Kasumi-1 (cell line): ENCODE measurements at places on chromosomes 3 and 15.
A peak's percentile ranks its signal among the peaks of the same experiment; 100 is the strongest.

GRCh38 chr3:12395349-12396012, 88.8 kb upstream of the TSEN2 start:
- no peak for DNase-seq

DNA sequence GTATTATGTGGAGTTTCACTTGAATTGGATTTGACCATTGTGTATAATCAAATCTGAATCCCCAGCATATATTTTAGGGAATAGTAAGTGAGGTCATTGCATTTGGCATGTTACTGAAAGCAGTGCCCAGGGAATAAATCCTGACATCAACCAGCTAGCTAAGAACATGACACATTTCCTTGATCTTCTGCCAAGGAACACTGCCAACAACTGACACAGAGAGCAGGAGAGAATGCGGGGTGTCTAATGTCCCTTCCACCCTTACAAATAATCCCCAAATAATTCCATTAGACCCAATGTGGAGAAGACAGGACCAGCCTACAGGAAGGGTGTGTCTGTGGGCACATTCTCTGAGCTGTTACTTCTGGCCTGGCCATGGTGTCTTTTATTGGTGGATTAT, 30.6 kb upstream of the UBE3A start:
- DNase-seq = no peak

DNA sequence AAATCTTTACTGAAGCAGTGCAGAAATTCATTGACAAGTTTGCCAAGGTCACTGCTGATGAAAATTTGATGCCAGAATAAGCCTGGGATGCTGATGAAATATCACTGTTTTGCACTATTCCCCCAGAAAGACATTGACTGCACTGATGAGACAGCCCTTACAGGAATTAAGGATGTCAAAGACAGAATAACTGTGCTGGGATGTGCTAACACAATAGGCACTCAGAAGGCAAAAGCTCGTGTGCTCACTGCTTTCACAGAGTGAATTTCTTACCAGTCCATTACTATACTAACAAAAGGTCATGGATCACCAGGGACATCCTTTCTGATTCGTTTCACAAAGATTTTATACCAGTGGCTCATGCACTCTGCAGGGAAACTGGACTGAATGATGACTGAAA, 69.4 kb downstream of the MCF2L2 start:
- DNase-seq = no peak

DNA sequence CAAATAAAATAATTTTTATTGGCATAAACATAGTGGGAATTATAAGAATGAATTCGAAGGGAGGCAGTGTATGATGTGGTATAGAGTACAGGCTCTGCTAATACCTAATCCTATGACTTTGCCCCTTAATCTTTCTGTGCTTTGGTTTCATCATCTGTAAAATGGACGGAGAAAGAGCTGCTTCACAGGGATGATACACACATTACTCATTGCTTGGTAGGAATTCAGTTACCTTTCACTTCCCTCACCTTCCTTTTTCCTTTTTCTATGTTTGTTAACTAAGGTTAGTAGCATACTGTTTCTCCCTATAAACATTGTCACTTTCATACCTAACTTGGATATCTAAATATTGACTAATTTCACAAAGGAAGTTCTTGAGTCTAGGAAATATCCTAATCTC, 36.2 kb downstream of the LEKR1 start:
- no peak for DNase-seq

- no peak for DNase-seq
Observed at GRCh38 chr3:133820129-133820528, 14.5 kb downstream of the SRPRB start.

- DNase-seq = no peak
Observed at GRCh38 chr15:63407612-63408011, 26.0 kb upstream of the CA12 start.

DNA sequence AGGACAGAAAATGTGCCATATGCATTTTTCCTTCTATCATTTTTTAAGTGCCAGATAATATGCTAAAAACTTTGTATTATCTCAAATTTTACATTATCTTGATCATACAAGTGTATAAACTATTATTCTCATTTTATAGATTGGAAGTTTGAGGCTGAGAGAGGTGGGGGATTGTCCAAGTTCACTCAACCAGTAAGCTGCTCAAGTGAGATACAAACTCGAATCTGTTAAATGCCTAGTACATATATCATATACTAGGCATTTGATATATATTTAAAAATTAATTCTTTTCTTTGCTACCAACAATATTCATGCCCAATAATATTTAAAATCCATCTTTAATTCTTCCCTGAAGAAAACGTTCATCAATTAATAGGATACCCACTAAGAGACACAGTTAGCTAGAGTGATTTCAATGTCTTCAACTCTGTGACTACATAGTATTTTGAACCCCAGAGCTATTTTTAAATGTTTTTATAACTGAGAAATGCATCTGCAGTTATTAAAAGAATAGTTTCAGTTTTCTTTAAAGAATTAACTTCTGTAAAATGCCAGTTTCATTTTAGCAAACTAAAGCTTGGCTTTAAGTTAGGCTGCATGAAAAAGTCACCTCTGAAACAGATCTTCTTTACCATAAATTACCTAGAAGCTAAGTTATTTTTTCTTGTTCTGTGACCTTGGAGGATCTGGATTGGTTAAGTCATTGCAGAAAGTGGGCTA, 40.4 kb downstream of the IQCB1 start:
- DNase-seq = no peak

DNA sequence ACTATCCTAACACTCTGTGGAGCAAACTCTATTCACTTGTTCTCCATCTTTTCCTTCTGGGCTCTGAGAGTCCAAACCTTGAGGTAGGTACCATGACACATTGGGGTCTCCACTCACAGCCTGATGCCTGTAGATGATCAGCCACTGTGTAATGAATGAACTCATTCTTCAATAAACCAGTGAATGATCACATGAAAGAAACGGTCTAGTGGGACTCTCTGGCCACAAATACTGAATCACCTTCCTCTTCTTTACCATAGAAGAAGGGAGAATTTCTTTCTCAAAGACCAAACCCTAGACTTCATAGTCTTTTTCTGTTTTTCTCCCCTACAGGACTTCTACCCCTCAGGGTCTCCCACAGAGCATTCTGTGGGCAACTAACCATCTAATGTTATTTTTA, 20.5 kb upstream of the ABHD2 start:
- DNase-seq = peak; percentile 21

DNA sequence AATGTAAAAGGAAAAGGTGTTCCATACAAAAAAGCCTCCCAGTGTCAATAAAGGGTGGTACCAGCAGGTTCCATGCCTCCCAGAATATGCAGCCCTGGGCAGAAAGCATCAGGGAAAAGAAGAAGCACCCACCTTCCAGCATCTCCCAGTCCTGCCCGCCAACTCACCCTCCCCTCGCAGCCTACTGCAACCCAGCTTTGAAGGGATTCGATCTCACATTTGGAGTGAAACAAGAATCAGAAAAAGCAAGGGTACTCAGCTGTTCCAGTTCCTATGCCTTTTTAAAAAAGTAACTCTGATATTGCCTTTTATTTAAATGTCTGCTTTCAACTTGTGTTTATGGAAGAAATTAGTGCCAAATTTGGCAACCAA, 166.9 kb downstream of the ADAMTS17 start:
- no peak for DNase-seq

- no peak for DNase-seq
Observed at GRCh38 chr3:197227780-197228574, 70.4 kb downstream of the DLG1 start.

- DNase-seq = no peak
Observed at GRCh38 chr3:144272680-144273079, 301.1 kb downstream of the DIPK2A start.

DNA sequence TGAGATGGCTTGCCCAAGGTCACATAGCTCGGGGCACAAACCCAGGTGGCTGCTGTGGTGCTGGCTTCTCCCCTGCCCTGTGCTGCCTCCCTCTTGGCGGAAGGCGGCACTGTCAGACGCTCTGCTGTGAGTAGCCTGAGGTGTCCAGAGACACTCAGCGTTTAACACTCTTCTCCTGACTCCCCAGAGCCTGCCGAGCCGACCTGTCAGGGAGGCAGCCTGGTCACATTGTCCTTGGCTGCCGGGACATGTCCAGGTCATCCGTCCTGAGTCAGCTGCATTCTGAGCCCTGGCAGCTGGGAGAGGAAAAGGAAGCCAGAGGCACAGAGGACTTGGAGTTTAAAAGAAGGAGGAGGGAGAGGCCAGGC, 4.7 kb downstream of the LMAN1L start:
- DNase-seq = peak; percentile 39

- DNase-seq = no peak
Observed at GRCh38 chr15:42363487-42363886, 4.2 kb downstream of the CAPN3 start.

- DNase-seq = no peak
Observed at GRCh38 chr3:189490749-189491148, 140.4 kb upstream of the TP63 start.

DNA sequence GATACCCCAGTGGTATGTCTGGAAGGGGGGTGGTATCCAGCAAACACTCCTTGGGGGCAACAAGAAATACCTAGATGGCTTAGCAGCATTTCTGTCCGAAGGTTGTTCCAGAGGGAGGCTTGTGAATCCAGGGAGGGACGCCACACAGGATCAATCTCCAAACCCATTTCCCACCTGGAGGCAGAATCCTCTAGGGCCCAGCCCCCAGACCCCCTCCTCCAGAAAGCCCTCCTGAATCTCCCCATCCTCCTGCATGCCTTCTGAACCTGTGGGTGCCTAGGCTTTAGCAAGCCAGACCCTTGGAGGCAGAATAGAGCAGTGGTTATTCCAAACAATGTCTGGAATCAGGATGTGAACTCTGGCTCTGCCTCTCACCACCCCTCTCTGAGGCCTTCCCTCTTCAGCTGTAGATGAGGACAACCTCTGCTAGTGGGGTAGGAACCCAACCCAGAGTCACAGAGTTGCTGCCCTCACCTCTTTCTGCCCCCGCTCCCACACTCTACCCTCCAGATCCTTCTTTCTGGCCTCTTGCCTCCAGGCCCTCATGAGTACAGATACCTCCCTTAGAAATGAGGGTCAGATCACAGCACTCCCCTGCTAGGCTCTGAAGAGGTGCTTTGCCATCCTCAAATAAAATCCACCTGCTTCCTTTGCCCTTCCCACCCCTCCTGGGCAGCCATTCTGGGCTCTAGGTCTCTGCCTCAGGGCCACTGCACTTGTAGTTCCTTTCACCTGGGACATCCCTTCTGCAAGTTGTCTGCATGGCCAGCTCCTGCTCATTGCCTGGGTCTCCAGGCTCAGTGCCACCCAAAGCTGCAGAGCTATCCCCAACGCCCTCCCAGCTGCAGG, 8.1 kb downstream of the CISH start:
- DNase-seq = no peak

DNA sequence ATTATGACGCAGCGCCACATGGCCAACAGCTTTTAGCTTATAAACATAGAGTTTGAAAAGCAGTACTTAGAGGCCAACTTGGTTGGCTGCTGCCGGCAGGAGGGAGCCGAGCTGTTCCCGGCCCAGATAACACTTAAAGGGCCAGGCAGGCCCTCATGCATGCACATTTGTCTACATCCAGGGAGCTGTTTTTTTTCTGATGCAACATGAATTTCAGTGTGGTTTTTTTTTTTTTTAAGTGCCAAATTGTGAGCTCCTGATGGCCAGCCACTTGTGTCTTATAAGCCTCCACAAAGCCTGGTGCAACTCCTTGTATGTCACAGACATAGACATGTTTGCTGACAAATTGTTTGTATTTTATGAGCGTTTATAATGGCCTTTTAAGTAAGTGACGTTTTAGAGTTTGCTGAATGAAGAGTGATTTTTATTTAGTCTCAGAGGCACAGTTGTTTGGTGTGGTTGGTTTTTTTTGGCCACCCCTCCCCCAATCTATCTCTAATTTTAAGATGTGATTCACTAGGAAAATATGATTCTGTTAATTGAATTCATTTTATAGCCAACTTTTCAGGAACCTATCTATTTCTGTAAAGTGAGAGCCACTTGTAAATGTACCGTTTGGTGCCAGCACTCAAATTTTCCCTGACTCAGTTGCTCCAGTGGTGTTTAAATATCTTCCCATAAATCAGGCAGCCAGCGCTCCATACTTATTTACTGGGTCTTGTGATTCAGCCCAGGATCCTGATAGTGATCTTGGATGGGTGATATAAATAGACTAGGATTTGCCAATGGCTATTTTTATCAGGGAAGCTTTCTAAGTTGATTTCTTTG, 134.3 kb downstream of the VGLL4 start:
- DNase-seq = no peak

- DNase-seq = no peak
Observed at GRCh38 chr15:33980159-33980558, 11.9 kb downstream of the CHRM5 start.

DNA sequence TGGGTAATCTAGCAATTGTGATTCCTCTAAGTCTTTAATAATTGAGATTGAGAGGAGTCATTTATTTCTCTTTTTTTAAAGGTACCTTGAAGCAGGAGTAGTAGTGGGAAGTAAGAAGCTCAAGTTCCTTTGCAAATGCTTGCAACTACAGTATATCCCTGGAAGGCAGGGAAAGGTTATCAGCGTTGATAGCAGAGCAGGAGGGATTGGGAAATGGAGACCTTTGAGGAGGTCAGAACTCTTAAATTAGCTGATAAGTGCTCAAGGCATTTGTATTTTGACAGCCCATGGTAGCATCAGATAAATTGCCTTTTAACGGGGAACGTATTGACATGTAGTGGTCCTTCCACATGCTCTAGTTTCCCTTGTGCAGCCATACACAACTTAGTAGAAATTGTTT, 47.7 kb downstream of the MEF2A start:
- no peak for DNase-seq

GRCh38 chr15:27796405-27797320, 302.5 kb downstream of the OCA2 start:
- no peak for DNase-seq

DNA sequence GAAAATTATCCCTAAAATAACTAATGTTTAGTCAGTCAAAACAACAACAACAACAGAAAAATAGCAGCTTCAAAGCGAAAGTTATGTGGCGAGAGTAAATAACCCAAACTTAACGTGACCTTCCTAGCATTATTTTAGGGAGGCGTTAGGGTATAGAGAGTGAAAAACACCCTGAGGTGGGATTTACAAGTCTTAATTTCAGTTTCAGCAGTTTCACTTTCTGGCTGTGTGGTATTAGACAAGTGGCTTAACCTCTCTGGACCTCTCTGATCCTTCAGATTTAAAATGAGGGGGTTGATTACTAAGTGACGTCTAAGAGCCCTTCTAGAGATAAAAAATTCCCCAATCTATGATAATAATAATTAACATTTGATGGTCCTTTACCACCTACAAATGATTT, 291.2 kb downstream of the ZBTB20 start:
- no peak for DNase-seq

- DNase-seq = no peak
Observed at GRCh38 chr3:77967621-77968020, 927.7 kb downstream of the ROBO2 start.
